NCI-H524 (cell line): ENCODE measurements at places on chromosomes 16 and 17.

- no peak for DNase-seq
Measured at GRCh38 chr17:62696726-62697490, 69.4 kb downstream of the MRC2 start.

DNA sequence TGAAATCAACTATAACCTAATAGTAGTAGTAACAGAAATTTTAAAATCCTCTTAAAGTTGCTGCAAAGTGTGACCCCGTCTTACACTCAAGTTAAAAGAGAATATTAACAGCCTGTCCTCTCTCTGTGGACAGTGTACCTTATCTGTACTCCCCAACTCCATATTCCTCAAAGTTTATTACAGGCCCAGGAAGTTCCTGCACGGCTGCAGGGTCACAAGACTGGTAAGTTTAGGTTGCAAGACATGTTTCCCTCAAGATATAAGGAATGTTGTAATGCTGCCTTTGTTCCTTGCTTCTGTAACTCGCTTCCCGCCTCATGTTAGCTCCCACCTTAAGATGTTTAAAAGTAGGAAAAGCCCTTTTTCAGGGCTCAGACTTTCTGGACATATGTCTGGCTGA lies 72.2 kb downstream of the ITFG1 start:
- no peak for DNase-seq

- no peak for DNase-seq
Measured at GRCh38 chr16:67558859-67559258, 3.5 kb upstream of the CTCF start.

- no peak for DNase-seq
Measured at GRCh38 chr16:67764158-67764667, 42.1 kb downstream of the RANBP10 start.

DNA sequence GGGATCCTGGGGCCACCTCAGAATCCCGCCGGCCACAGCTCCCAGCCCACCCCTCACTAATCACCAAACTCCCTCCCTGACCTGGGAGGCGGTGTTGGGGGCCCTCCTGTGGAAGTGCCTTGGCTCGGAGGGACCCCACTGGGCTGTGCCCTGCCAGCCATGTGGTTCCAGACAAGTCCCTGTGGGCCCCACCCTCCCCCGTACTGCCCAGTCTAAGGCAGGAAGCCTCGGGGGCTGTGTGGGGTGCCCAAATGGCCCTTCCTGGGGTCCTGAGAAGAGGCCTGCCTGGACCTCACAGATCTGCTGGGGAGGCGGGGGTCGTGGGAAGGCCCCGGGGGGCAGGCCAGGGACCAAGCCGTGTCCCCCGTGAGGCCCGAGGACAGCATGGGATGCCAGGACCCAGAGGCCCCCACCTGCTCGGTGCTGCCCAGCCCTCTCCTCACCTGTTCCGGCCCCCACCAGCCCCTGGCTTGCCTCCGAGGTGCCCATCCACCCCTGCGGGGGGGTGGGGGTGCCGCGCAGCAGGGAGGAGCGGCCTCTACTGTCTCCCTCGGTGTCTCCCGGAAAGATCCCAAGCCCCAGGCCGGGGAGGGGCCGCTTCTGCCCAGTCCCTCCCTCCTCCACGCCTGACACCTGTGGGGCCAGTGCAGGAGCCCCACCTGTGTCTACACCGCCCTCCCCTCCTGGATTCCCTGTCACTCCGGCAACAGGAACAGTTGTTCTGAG lies 9.3 kb upstream of the KREMEN2 start:
- no peak for DNase-seq

- peak; percentile 34 for DNase-seq
Measured at GRCh38 chr16:53605831-53606400, 97.7 kb downstream of the RPGRIP1L start.

DNA sequence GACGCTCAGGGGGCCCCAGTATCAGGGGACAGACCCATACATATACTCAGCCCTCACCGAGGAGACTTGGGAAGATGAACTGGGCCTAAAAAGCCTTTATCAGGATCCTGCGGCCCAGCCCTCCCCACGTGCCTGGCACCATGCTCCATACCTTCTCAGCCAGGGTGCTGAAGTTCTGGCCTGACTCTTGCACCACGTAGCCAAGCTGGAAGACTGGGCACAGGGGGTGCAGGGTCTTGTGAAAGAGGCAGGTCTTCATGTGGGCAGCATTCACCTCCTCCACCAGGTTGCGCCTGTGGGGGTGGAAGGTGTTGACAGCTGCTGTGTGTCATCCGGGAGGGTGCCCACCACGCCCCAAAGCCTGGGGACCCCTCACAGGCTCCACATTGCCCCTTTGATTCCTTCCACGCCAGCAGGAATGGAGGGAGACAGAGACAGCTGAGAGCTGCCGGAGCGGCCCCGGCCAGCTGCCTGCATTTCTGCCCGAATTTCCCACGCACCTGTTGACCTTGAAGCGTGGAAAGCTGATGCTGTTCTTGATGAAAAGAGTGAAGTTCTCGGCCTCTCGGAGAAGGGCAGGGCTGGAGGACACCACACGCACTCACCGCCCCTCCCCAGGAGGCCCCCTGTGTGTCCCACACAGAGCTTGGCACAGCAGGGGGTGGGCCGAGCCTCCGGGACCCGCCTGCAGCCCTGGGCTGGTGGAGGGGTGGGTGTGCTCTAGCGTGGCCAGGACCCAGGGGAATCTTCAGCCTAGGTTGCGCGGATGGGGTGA lies 10.4 kb upstream of the CAMKK1 start:
- no peak for DNase-seq

- DNase-seq = no peak
Measured at GRCh38 chr17:11932337-11932898, 64.9 kb downstream of the ZNF18 start.

DNA sequence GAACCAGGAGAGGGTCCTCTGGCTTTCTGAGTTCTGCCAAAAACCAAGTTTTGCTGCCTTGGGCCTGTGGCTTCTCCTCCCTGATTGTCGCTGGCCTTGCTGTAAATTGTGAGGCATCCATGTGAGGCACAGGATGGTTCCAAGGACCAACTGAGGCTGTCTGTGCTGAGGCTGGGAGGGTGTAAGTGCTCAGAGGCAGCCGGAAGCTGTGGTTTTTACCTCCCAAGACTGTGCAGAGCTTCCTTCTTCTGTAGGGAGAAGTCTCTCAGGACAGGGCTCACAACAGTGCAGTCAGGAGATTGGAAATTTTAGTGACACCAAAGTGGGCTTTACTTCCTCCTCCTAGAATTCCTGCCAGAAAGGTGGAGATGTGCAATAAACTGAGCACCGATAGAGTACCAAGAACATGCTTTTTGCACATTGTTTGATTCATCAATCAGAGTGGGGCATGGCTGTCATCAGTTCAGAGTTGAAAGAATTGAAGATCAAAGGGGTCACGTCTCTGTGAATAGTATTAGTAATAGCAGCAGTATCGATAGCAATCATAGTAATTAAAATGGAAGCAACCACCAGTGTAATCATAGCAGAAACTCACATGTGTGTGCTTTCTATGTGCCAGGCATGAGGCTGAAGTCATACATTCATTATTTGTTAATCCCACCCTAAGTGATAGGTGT lies 467.1 kb downstream of the WWOX start:
- no peak for DNase-seq

DNA sequence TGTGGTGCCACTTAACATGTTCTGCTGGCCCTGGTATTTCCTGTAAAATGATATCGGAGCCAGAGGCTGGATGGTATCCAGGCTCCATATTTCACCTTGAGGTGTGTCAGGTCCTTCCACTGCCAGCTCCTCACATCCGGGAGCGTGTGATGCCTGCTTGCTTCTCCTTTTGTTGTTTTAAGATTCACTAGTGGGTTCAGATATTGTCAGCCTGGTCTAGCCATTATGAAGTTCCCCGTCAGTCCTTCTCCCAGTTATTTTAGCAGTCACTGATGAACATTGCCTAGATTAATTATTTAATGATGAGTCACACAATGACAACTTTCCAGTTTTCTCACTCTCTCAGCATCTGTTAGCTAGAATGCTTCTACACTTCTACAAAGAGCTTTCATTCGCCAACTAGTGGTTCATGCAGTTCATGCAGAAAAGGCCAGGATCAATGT lies 11.3 kb downstream of the DNAAF1 start:
- no peak for DNase-seq

DNA sequence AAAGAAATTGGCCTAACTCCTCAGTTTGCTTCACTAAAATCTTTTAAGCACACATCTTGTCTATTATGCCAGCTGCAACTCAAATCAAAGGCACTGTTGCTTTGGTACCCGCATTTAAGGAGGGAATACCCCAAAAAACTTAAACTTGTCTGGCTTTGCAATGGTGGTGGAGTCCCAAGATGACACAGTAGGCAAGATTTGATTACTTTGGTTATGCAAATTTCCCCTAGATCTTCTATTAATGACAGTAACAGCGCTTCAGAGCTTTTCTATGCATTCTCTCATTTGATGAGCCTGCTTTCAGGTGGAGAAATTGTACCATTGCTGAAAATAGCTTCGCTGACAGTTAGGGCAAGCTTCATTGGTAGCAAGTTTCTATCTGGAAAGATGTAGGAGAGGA lies 27.2 kb downstream of the WWOX start:
- DNase-seq = no peak

GRCh38 chr16:12113523-12114345 lies 137.2 kb downstream of the SNX29 start:
- DNase-seq = peak; percentile 62

- no peak for DNase-seq
Measured at GRCh38 chr17:38358586-38359513, 7.2 kb downstream of the SOCS7 start.

DNA sequence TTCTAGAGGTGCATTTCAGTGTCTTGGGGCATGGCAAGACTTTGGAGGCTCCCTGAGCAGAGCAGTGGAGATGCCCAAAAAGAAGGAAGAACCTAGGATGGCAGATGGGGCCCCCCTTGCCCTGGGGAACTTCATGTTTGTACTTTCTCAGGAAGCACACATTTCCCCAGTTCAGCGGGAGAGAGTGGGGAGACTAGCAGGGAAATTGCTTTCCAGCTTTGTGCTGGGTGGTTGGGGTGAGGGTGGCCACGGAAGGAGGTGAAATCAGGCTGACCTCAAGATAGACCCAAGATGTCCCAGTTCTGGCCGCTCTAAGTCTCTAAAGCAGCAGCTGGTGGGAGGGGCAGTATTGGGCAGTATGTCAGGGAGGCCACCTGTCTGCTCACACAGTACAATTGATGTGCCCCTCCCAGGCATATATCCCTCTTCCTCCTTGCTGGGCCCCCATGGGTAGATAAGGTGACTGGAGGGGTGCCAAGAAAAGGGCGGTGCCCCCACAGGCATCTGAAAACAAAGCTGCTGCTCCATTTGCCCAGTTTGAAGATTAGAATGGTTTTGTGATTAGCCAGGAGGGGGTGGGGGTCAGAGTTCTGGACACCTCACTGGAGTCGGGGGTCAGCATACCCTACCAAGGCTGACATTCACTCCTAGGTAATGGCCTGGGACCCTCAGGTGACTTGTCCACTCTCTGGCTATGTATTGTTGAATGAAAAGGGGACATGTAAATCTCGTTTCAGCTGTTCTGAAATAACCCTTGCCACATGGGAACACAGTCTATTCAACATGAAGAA lies 17.1 kb upstream of the NAGLU start:
- peak; percentile 83 for DNase-seq

DNA sequence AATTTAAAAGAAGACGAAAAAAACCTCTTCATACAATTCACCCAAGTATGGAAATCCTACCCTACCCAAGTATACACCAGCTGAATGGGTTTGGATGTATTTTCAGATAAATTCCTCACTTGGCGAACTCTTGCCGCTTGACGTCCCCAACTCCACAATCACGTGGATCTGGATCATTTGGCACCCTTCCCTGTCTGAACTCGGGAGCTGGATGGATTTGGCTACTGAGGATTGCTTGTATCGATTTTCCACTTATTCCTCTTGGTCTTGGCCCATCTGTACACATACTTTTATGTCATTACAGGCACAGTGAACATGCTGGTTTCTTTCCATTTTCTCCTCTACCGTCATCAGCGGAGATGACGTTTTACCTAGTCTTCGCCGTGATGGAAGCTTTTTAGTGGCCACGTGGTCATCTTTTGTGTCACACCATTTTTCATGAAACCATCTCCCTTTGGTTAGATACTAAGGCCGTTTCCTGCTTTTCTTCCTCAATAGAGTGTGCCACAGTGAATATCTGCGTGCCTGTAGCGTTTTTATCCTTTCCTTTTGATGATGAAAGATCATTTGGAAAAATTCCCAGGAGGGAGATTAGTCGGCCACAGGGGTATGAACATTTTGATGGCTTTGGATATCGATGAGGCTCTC lies 47.1 kb downstream of the CMIP start:
- DNase-seq = peak; percentile 79

- no peak for DNase-seq
Measured at GRCh38 chr16:11624205-11624604, 37.5 kb upstream of the LITAF start.

DNA sequence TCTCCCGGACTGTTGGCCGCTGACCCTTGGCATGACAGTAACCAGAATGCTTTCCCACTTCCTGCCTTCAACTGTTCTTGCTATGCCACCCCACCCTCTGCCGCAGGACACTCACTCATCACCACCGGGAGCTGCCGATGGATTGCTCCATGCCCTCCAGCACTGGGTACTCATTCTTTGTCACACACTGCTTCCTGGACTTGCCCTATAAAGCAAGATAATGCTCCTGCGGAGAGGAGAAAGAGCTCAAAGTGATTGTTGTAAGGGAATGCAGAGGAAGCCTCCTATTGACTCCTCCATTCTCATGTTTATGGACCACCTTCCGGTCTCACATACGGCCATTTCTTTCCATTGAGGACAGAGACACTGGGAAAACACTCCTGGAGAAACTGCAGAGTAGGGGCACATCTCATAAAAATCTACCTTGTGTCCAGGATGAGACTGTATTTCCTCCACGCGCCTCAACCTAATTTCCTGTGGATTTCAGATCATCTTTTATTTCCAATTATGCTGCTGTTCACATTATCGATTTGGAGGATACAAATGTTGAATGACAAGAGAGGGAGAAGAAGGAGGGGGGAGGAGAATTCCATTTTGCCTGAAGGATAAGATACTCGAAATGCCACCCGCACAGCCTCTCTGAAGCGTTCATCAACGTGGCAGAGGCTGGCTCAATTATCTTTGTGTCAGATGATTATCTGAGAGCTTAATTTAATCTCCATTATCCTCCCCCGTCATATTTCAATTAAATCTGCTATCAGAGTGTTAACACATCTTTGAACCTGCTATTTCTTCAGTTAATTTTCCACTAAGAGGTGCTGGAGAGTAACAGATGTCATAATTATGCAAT lies 486.1 kb upstream of the SALL1 start:
- DNase-seq = peak; percentile 34

- no peak for DNase-seq
Measured at GRCh38 chr17:63679214-63679613, 20.7 kb downstream of the LIMD2 start.

DNA sequence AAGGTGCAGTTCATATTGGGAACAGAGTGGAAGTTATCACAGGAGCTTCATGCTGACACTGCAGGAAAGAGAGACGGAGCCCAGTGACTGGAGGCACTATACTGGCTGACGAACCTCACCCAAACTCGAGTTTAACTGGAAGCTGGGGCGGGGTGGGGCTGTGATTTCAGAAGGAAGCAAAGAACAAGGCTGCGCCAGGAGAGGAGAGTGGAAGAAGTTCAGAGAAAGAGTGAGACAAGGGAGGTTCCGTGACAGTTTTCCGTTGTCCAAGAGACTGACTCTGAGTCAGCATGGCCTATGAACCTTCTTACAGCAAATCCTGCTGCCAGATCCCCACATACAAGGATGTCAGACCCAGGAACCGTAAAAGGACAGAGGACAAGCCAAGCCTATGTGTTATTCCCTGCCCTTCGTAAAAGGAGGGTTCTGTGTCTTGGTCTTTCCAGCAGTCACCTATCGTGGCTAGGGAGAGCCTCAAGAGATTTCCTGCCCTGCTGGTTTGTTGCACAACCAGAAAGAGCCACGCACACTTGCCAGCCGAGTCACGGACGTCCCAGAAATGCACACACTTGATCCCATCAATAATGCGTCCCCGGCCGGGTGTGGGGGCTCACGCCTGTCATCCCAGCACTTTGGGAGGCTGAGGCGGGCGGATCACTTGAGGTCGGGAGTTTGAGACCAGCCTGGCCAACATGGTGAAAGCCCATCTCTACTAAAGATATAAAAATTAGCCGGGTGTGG lies 5.1 kb downstream of the PITPNA start:
- no peak for DNase-seq
